Stimulated activated naive CD4-positive, alpha-beta T cell treated with Interleukin-2 at 50 U/mL for 16 hours (primary cell): ENCODE measurements at places on chromosomes 5 and 9.

GRCh38 chr5:54719384-54720283, 202.1 kb downstream of the SNX18 start:
- DNase-seq = no peak

- no peak for DNase-seq
Measured at GRCh38 chr9:128823903-128824406, 5.6 kb downstream of the SPOUT1 start.

DNA sequence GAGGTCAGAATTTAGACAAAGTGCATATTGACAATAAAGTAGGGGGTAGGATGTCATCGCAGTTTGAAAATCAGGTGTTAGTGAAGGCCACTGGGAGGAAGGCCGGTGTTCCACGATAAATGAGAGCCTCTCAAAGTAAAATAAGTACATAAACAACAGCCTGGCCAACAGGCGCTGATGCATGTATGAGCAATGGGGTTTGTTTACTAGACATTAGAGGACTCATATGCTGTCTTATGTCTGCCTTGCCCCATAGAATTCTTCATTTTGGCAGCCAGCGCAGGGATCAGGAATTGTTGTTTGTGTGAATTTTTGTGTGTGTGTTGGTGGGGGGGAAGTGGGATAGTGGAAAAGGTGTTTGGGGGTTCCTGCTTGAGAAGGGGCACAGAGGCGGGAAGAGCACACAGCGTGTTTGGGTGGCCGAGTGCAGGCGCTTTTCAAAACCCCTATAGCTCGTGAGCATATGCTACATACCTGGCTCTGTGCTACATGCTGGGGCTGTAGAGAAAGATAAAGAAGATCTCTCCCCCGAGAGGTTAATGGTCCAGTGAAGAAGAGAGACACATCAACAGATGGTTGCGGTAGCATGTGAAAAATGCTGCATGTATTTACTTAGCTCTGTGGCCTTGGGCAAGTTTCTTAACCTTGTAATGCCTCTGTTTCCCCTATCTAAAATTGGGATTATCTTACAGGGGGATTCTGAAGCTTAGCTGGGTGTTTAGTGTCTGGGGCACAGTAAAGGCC, 11.5 kb downstream of the SNX30 start:
- no peak for DNase-seq

GRCh38 chr5:9046756-9047481, 499.0 kb downstream of the SEMA5A start:
- DNase-seq = no peak

- DNase-seq = no peak
Measured at GRCh38 chr5:119200795-119201194, 129.9 kb downstream of the DMXL1 start.

GRCh38 chr9:131709771-131710431, 30.0 kb downstream of the RAPGEF1 start:
- DNase-seq = peak; percentile 67

DNA sequence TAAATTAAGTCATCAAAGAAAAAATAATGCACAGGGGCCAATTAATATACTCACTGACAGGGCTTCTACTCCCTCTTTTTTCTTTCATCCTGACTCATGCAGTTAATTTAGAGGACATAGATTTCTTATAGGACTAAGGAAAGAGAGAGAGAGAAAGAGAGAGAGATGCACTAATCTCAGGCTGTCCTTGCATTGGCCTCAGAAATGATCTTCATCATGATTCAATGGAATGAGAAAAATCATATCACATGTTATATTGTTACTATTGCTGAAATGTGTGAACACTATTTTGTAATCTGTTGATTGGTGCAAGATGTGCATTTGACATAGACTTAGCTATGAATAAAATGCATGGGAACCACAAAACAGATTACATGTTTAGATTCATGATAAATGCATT, 608.3 kb upstream of the NUDT12 start:
- DNase-seq = no peak

DNA sequence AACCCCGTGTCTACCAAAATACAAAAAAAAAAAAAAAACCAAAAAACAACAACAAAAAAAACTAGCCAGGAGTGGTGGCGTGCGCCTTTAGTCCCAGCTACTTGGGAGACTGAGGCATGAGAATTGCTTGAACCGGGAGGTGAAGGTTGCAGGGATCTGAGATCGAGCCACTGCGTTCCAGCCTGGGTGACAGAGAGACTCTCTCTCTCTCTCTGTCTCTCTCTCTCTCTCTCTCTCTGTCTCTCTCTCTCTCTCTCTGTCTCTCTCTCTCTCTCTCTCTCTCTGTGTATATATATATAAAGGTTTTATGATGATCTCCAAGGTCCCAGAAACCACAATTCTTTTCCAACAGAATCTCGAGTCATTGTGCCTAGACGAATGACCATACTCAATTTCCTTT, 18.8 kb upstream of the ANKRD33B start:
- no peak for DNase-seq

GRCh38 chr5:103465891-103466290, 96.7 kb downstream of the NUDT12 start:
- no peak for DNase-seq

DNA sequence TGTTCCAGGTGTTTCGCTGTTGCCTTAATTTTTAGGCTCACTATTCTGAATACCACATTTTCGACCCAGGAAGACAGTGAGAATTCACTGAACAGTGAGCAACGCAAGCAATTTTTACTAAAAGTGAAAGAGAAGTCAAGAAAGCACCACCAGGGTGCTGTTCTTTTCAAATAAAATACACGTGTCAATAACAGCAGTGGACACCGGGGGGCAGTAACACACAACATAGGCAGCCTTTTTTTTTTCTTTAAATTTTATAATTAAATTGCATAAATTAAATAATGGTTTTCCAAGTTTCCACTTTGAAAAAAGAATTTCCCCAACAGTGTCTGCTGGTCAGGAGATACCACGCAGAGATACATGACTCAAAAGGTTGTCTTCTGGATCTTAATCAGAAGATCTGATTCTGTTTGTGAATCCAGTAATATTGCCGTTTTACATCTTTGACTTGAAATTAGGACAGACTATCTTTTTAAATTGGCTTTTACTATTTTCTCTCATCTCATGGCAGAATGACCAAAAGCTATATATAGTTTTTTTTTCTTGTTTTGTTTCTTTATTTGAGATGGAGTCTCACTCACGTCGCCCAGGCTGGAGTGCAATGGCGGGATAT, 47.1 kb upstream of the SH3GL2 start:
- DNase-seq = no peak

GRCh38 chr5:119071561-119071995, 691 bp downstream of the DMXL1 start:
- DNase-seq = no peak

GRCh38 chr5:140560227-140560626, 3.0 kb upstream of the SRA1 start:
- no peak for DNase-seq

- DNase-seq = no peak
Measured at GRCh38 chr5:74394528-74394915, 246.0 kb downstream of the ENC1 start.
